ENCODE measurements at places on chromosomes 4 and X. TPM values are rescaled to one million over a fixed set of nuclear protein-coding genes. Genes with fewer than 3 reads are reported as not detected.

DNA sequence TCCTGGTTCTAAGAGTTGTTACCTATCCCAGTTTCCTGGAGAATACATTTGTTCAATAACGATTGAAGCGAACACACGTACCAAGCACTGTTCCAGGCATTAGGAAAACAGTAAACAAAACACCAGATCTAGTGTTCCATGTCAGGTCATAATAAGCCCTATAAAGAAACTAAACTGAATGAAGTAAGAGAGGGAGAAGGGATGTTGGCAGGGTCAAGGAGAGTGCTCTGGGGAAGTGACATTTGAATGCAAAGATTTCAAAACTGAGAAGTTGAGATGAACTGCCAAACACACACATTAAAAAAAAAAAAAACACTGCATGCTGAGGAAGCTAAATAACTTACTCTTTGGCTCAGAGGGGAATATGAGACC lies 14.4 kb upstream of the ENAM start:
- DNase-seq, result no peak

- DNase-seq, result no peak
These were observed 68.8 kb downstream of the SLC2A9 start for GRCh38 chr4:9952415-9952950.

GRCh38 chrX:123731258-123731986 lies 1.4 kb downstream of the THOC2 start:
- DNase-seq, result no peak

The PPEF2 gene
- total RNA-seq, result 0.35 TPM

The NLGN4X gene
- total RNA-seq, result 0.35 TPM

The GLOD5 gene
- not detected for total RNA-seq

DNA sequence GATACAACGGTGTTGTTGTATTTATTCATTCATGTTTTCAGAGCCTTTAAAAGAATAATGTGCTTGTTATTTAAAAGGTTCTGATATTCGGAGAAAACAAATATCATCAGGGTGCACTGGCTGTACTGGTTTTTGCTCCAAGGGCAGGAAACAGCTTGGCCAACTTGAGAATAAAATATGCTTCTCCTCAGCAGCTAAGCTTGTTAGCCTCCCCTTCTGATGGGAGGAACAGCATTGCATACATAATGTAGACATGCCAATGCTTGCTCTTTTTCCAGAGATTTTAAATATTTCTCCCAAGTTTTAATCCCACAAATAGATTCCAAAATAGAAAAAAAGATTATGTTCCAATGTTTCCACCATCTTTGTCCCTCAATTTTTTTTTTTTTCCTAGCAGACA lies 87.6 kb upstream of the RPL34 start:
- no peak for DNase-seq

DNA sequence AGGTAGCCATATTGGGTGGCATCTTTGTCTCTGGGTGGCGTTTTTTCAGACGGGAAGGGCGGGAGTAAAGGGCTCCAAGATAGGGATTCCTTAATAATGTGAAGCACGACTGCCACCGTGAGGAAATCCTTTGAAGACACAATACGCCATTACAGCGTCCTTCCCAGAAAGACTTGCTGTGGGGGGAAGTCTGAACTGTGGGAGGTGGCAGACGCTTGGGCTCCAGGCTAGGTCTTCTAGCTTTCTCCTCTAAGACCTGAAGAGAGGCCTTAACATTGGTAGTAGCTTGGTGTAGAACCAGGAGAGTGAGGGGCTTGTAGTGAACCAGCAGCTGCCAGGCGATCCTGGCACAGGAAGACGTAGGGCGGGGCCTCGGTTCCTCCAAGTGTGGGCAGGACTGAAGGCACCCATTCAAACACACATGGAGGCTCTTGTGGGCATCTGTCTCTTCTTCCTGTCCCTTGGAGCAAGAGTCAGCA lies 197.3 kb downstream of the OR13H1 start:
- DNase-seq, result no peak

- no peak for DNase-seq
These were observed 82.5 kb downstream of the ARHGAP10 start for GRCh38 chr4:147814376-147814775.

The VCX2 gene
- total RNA-seq, result not detected

DNA sequence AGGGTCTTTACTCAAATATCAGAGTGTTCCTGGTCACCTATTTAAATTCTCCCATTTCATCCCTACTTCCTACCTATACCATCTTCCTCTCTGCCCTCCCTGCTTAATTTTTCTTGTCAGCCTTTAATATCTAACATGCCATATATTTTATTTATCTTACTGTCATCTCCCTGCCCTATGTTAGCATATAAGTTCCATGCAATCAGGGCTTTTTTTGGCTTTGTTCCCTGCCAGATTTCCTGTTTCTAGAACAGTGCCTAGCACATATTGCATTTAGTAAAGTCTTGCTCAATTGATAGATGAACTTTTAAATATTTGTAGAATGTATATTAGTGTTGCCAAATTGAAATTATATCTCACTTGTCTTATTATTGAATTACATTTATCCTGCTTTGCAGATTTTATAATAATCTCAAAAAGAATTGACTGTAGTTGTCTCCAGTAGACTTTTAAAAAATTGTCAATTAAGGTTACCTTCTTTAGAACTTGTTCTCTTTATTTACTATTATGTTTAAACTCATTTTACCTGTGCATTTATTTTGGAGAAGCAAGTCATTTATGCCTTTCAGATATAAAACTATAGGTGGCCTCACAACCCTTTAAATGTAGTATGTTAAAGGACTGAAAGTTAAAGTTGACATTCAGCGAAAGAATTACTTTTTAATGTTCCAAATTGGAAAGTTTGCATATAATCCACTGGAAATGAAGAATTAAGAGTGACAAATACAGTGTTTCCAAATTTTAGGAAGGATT lies 108.2 kb upstream of the BMPR1B start:
- DNase-seq, result no peak

The H2BW2 gene
- total RNA-seq, result 0.11 TPM

- DNase-seq, result no peak
These were observed 25.1 kb upstream of the JAKMIP1 start for GRCh38 chr4:6225469-6225868.

DNA sequence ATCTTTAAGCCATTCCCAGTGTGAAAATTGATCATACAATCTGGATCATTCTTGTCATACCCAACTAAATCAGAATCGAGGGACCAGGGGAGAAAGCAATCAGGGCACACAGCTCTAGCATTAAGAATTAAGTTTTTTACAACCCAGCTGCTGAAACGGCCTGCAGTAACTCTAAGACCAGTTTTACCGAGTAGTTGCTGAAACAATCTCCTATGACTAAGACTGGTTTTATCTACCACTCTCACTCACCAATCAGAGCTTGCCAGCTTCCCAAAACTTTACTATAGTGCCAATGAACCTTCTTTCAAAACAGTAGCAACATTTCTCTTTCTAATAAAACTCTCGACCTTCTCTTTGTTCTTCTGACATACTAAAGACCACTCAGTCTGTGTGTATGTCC lies 2.8 kb upstream of the SAP30 start:
- no peak for DNase-seq

DNA sequence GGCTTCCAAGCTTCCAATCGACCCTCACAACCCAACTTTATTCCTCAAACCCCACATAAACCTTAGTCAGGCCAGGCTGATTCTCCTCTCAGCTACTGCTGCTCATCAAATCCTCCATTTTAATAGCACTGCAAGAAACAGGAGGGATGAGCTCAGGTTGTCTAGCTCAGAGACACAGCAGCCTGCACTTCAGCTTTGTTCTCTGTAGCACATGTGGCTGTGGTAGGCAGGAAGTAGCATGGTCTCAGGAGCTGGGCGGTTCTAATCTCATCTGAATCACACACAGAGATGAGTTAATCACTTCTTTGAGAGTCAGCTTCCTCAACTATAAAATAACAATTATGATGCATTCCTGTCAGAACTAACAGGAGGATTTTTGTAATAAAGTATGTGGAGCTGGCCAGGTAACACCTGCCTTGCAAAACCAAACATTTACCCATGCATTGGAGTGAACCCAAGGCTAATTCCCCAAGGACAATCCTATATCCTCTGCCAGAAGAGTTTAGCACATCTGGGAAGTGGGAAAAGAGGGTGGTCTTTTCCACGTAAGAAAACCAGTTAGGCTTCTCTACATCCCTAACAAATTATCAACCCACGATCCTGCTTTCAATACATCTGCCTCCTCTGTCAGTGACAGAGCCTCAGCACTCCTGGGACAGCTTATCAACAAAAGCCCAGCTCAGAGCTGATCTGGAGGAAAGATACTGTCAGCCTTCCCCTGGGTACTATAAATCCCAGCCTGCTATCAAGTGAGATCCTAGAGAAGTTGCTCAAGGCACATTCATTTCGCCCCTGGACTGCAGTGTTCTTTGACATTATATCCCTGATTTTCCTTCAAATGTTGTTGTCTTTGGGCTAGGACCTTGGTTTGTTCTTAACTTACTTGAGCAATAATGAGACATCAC lies 32.8 kb downstream of the ELOVL6 start:
- DNase-seq, result no peak

DNA sequence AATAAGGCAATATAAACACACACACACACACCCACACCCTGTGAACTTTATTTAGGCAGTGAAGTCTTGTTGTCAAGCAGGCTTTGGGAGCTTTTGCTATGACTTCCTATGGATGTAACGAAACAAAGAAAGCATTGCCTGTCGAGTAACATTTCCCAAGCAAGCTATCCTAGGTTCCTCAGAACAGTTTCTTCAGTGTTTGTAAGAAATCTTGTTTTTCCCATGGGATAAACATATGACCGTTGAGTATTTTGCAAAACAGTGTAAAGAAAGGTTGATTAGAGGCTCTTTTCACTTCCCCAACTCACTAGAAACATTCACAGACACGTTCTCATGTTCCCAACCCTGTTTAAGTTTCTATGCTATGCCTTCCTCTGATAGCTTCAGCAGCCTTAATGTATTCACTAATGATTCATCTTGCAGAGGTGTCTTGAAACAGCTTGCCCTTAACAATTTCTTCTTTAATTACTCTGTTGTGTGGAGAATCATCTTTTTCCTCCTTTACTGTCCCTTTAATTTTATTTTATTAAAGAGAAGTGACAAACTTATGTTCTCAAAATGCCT lies 1947.1 kb upstream of the TENM3 start:
- no peak for DNase-seq

GRCh38 chr4:36224972-36225903 lies 19.1 kb downstream of the ARAP2 start:
- peak; percentile 16 for DNase-seq

The PARM1 gene
- total RNA-seq, result 6.7 TPM

DNA sequence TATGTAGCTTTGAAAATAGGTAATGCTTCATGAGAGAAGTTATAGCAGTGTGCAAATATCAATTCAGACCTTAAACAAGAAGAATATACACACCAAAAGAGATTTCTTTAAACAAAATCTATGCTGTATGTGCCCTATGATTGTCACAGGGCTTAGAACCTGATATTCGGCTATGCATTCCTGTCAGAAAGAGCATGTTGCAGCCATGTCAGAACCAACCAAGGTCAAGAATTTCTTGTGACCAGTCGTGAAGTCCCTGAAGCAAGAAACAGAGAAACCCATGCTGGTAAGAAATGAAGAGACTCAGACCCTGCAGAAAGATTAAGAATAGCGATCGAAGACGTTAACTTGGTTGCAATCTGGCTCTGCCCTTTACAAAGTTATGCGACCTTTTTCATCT lies 210.3 kb upstream of the SPIN4 start:
- DNase-seq, result no peak

The ITM2A gene
- 13.3 TPM for total RNA-seq

The HERC5 gene
- total RNA-seq, result 4.8 TPM
